ENCODE measurements at places on chromosomes 12 and 14. TPM values are rescaled to one million over a fixed set of nuclear protein-coding genes. Genes with fewer than 3 reads are reported as not detected.

The TSPAN11 gene
- 1.0 TPM for total RNA-seq

The CCDC175 gene
- total RNA-seq = not detected

The HOXC4 gene
- total RNA-seq = 5.2 TPM

The OTUB2 gene
- total RNA-seq = 1.2 TPM

The C3AR1 gene
- total RNA-seq = not detected

The KRT6C gene
- total RNA-seq = not detected

The PTHLH gene
- total RNA-seq = not detected

The MAP1LC3B2 gene
- total RNA-seq = 0.26 TPM

The ANO2 gene
- total RNA-seq = not detected

Data from MG63 (cell line).